ENCODE measurements at places on chromosomes 2 and 18.

GRCh38 chr2:234963773-234964615, 12.2 kb downstream of the SH3BP4 start:
- no peak for DNase-seq

- DNase-seq = no peak
These were observed 1328.6 kb upstream of the SLC39A10 start for GRCh38 chr2:194328456-194328855.

GRCh38 chr2:155599834-155600233, 732.7 kb downstream of the NR4A2 start:
- no peak for DNase-seq

- DNase-seq = no peak
These were observed 69.8 kb downstream of the NFATC1 start for GRCh38 chr18:79465392-79465991.

DNA sequence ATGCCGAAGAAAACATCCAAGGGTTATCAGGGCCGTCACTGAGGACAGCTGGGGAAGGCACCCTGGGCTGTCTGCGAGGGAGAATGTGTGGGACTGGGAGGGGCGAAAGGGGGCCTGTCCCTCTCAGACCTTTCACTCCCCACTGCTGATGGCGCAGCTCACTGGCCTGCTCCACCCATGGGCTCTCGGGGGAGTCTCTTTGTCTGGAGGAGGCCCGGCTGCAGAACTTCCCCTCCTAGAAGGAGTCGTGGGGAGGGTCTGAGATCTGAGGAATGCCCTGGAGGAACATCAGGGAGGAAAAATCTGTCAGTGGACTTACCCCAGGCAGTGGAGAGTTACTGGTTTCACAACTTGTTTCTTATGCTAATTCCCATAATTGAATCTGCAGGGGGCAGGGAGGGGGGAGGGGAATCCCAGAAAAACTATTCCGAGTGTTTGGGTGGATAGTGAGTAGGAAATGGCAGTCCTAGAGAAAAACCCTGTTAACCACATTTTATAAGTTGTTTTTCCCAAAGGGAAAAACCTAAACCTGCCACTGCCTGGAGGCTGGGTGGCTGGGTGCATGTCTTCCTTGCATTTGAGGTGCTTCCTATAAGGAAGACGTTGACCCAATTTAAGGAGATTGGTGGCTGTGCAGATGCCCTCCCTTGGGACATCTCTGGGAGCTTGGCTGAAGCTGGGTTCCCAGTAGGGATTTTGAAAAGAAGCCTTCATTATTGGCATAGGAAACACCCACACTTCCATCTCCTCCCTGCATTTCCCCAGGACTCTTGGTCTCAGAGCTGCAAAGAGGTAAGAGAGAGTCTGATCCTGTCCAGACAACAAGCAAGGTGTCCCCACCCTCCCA, 11.7 kb upstream of the SEMA4C start:
- DNase-seq = no peak

DNA sequence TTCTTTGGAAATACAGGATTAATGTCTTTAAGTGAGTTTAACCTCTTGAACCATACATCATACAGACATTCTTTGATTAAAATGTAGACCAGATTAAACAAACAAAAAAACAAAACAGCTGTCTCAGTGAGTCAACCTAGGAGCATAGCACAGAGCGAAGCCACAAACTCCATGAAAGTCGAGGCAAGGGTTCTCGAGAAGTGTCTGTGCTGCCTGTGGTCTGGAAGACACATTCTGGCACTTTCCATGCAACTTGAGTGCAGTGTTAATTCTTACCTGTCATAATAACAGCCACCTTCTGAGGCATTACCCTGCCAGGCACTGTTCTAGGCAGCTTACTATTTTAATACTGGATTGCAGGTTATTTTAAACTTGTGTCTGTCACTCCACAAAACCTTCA, 435.5 kb upstream of the MMADHC start:
- DNase-seq = peak; percentile 25

GRCh38 chr2:185006481-185006880, 408.2 kb downstream of the ZNF804A start:
- DNase-seq = no peak

GRCh38 chr2:151350579-151351195, 6.7 kb upstream of the TNFAIP6 start:
- no peak for DNase-seq

Data from stimulated activated naive CD8-positive, alpha-beta T cell treated with anti-CD3 and anti-CD28 coated beads, Interleukin-15, amount 100 ng/mL, for 72 hours (primary cell).